ENCODE measurements at places on chromosomes 6 and 20.
A peak's percentile ranks its signal among the peaks of the same experiment; 100 is the strongest.

- no peak for DNase-seq
Observed at GRCh38 chr6:29813809-29814208, 13.8 kb upstream of the HLA-G start.

- DNase-seq, result no peak
Observed at GRCh38 chr6:140462453-140463311, 1088.2 kb upstream of the CITED2 start.

GRCh38 chr6:42168650-42169049, 4.5 kb upstream of the GUCA1A start:
- DNase-seq, result no peak

DNA sequence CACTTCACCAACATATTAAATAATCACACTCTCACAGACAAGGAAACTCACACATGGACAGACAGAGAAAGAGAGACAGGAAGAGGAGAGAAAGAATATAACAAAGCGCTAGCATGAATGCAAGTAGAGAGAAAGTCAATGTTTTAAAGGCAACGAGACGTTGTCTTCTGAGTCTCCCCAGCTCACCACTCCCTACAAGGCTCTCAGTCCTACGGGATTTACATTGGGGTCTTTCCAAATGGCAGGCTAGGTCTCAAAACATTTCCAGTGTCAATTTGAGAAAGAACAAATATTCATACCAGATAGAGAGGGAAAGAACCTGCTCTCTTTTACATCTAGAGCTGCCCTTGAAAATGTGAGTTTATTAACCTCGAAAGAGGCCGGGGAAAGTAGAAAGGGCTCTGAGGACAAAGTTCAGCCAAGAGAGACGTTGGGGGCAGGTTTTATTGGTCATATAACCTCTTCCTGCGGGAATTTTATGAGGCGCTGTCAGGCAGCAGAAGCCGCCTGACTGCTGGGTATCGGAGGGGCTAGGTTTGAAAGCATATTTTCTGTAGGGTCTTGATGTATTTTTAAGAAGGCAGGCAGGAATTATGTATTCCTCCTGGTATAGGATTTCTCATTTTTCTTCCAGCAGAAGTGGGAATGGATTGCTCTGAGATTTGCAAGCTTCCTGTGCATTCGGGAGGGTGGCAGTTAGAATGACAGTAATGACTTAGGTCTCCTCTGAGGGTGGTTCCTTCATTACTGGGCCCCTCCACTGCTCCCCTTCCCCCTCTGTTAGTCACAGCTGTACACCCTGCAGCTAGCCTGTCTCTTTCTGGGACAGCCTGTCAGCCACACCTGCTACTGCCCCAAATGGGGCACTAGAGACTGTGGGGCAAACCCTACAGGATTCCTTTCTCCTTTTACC, 34.4 kb upstream of the KIF16B start:
- DNase-seq, result no peak

GRCh38 chr6:165799391-165800153, 136.5 kb upstream of the PDE10A start:
- DNase-seq, result no peak

GRCh38 chr6:69438113-69438512, 358.7 kb downstream of the LMBRD1 start:
- no peak for DNase-seq

- DNase-seq, result no peak
Observed at GRCh38 chr6:44918671-44919296, 409.3 kb upstream of the RUNX2 start.

- DNase-seq, result peak; percentile 81
Observed at GRCh38 chr6:17705778-17706579, 746 bp downstream of the NUP153 start.

DNA sequence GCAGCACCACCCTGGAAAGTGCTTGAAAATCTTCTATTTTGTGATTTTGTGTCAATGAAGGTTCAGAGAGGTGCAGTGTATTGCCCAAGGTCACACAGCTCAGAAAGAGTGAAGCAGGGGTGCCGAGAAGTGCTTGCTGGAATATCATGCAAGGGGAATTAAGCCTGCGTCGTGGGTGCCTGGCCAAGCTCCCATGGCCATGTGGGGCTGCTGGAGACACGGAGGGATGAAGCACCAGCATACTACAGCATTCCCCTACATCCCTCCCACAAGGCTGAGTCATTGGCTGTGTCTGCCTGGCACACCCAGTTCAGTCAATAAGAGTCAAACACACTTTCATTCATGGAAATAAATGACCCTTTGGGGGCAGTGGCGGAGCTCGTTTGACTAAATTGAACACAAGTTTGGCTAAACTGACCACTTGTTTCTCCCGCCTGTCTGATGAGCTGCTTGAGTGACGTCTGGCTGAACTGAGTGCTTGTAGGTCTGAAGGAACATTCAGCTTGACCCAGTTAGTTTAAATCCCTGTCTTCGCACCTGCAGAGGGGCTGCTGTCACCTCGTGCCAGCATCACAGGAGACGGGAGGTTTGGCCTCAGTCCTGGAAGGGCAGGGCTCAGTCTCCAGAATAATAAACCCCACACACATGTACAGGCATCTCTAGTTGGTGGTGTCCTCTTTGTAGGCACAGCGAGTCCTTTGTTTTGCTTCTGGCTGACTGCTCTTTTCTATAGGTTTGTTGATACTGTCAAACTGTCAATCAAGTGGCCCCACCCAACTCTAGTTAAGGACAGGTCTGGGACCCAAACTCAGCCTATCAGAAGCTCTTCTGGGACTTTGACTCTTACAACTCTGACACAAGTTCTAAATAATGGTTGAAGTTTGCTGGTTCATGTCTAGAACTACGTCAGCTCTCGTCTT, 8.4 kb upstream of the TGM2 start:
- no peak for DNase-seq

GRCh38 chr6:44051515-44051914, 75.7 kb downstream of the MRPL14 start:
- DNase-seq, result no peak

GRCh38 chr20:41147767-41148191, 10.4 kb downstream of the PLCG1 start:
- DNase-seq, result no peak

- no peak for DNase-seq
Observed at GRCh38 chr6:132752255-132752654, 5.4 kb downstream of the VNN2 start.

- no peak for DNase-seq
Observed at GRCh38 chr6:68080074-68080473, 555.0 kb upstream of the ADGRB3 start.
